A673 (cell line): ENCODE measurements at places on chromosomes 3 and 15. TPM values are rescaled to one million over a fixed set of nuclear protein-coding genes. Genes with fewer than 3 reads are reported as not detected.

GRCh38 chr3:190615607-190616006 lies 101.7 kb downstream of the IL1RAP start:
- H3K27me3 ChIP-seq, result no peaks in the 10 kb centered on the region
- H3K4me3 ChIP-seq, result no peak overlapping the region
- peaks cover 44% of the 10 kb centered on the region for H3K36me3 ChIP-seq
- peaks cover 33% of the 10 kb centered on the region for H3K4me1 ChIP-seq

- DNase-seq, result no peak
- H3K27me3 ChIP-seq, result no peaks in the 10 kb centered on the region
- peaks cover 7% of the 10 kb centered on the region for H3K4me1 ChIP-seq
- no peak overlapping the region for H3K27ac ChIP-seq
- H3K4me3 ChIP-seq, result no peak overlapping the region
These were observed 13.4 kb downstream of the ARIH2 start for GRCh38 chr3:48931944-48932580.

Gene RTP4
- not detected in 2 replicates for total RNA-seq

DNA sequence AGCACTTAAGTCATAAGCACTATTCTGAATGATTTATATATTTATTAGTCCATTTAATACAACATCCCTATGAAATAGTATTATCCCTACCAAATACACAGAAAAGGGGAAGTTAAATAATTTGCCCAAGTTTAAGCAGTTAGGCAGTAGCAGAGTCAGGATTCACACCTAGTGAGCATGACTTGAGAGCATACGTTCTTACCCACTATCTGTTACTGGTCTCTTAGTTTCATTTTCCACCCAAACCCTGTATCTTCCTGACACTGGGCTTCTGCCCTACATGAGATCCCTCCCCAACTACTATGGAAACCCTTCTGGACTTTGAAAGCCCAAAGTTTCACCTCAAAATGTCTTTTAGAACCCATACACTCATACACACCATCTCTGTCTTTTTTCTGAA lies 4.4 kb upstream of the ATOSA start:
- H3K4me3 ChIP-seq, result no peak overlapping the region
- H3K36me3 ChIP-seq, result no peaks in the 10 kb centered on the region
- H3K27ac ChIP-seq, result no peak overlapping the region
- H3K27me3 ChIP-seq, result peaks cover 23% of the 10 kb centered on the region

- no peaks in the 10 kb centered on the region for H3K4me1 ChIP-seq
- H3K27me3 ChIP-seq, result no peaks in the 10 kb centered on the region
- H3K36me3 ChIP-seq, result no peaks in the 10 kb centered on the region
- H3K4me3 ChIP-seq, result no peak overlapping the region
These were observed 34.6 kb upstream of the ARPIN start for GRCh38 chr15:89947385-89947784.
